ENCODE measurements at places on chromosomes 2 and 18. TPM values are rescaled to one million over a fixed set of nuclear protein-coding genes. Genes with fewer than 3 reads are reported as not detected.

DNA sequence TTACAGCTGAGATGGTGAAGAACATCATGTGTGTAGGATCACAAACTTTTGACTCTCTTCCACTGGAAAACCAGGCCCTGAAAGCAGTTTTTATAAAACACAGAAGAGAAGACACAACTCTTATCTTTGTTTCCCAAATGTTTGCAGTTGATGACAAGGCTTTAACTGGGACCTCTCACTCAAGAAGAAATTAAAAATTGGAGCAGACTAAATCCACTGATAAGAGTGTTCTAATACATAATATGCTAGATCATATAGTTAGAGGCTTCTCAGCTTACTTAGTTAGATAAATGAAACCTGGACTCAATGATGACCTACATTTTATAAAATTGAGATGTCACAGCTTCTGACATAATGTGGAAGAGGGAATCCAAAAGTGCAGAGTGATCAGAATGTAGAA, 158.3 kb upstream of the WDSUB1 start:
- H3K27ac ChIP-seq: no peak overlapping the region
- peaks cover 60% of the 10 kb centered on the region for H3K36me3 ChIP-seq
- DNase-seq: no peak
- no peaks in the 10 kb centered on the region for H3K27me3 ChIP-seq

- H3K27me3 ChIP-seq: no peaks in the 10 kb centered on the region
- no peak for DNase-seq
- H3K36me3 ChIP-seq: no peaks in the 10 kb centered on the region
Measured at GRCh38 chr2:113863144-113863543, 26.7 kb upstream of the ACTR3 start.

- no peak for DNase-seq
- no peak overlapping the region for H3K4me3 ChIP-seq
- no peaks in the 10 kb centered on the region for H3K27me3 ChIP-seq
- H3K36me3 ChIP-seq: no peaks in the 10 kb centered on the region
Measured at GRCh38 chr2:74583504-74583903, 29.0 kb downstream of the DOK1 start.

DNA sequence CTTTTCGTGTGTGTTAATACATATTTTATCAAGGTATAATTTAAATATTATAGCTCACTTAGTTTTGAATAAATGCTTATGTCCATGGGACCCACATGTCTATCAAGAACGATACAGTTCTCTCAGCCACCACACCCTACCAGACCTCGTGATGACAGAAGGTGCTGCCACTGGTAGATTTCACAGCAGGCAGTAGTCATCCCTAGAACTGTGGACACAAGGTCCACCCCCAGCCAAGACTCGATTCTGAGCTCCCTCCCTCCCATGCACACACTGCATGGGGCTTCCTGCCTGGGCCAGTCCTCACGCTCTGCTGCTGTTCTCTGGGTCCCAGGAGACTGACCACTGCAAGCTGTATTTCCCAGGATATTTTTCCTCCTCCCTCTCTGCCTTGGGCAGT, 26.5 kb upstream of the CREB1 start:
- peak; percentile 56 for DNase-seq
- H3K36me3 ChIP-seq: no peaks in the 10 kb centered on the region
- H3K4me3 ChIP-seq: no peak overlapping the region
- H3K27me3 ChIP-seq: no peaks in the 10 kb centered on the region
- H3K27ac ChIP-seq: no peak overlapping the region

Gene SH2D6
- 0.62 TPM for total RNA-seq

Data from psoas muscle (tissue), 8 donors.